ENCODE measurements at places on chromosomes 7 and 10.

DNA sequence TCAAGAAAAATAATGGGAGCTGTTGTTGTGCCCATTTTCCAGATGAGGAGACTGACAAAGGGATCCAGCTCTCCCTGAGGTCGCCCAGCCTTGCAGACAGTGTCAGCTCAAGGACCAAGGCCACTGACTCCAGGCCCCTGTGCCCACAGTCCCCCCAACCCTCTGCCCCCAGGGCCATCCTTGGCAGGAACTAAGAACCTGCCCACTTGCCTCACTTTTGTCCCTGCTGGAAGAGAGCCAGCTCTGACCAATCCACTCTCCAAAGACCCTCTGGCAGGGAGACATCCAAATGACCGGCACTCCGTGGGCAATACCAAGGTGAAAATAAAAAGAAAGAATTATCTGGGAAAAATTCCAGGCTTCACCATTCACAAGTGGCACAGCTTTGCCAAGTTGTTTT, 101.3 kb downstream of the TCERG1L start:
- no peak for DNase-seq

DNA sequence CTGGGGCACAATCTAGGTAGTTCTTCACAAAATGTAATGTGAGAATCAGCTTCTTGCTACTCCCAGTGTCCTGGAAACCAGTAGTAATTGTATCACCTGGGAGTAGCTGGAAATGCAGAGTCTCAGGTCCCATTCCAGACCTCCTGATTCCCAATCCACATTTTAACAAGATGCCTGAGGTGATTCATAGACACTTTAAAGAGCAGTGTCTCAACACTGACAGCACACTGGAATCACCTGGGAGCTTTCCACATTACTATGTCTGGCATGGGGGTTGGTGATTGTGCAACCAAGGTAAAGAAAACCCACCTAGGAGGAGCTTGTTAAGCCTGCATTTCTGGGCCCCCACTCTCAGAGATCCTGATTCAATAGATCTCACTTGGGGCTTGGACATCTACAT, 11.1 kb downstream of the DPY19L1 start:
- no peak for DNase-seq

GRCh38 chr10:75592791-75593643, 161.6 kb downstream of the LRMDA start:
- DNase-seq, result no peak

DNA sequence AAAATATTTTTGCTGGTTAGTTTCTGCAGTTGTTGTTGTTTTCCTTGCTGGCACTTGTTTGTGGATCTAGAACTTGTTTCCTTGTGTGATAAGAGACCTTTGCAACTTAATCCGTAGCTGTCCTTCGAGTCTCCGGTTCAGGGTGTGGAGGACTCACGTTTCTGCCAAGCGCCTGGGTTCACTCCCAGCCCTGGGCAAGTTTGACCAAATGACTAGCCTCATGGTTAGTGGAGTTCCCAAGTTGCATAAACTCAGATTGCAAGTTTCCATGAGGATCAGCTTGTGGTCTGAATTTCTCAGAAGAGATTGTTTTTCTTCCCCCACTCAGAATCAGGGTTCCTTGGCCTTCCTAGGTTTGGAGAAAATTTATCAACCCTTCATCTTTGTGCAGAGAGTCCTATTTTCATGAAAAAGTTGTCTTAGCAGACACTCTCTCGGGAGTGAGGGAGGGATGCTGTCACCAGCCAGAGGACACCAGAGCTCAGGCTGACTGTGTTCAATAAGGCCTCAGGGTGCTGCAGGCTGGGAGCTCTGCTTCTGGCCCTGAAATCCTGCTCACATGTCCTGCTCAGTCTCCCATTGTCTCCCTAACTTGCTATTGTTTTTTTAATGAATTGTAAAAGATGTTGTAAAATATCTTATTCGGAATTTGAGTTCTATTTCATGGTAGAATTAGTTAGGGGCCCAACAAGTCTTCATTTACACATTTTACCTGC, 377.7 kb upstream of the KLF6 start:
- DNase-seq, result no peak

DNA sequence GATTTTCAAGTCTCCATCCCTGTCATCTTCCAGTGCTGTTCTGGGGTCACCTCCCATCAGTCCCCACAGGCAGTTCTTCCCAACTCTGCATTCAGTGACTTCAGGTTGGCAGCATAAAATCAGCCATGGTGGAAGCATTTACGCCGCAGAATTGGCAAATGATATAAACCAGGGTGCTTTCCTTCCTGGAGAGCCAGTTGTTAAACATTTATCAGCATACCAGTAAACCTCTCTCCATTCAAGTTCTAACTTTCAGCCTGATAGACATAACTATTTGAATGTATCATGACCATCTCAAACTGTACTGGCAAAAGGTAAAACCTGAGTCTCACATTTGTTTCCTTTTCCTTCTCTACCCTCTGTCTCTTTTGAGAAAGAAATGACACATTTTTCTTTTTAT, 69.7 kb upstream of the ITPRID1 start:
- DNase-seq, result no peak

DNA sequence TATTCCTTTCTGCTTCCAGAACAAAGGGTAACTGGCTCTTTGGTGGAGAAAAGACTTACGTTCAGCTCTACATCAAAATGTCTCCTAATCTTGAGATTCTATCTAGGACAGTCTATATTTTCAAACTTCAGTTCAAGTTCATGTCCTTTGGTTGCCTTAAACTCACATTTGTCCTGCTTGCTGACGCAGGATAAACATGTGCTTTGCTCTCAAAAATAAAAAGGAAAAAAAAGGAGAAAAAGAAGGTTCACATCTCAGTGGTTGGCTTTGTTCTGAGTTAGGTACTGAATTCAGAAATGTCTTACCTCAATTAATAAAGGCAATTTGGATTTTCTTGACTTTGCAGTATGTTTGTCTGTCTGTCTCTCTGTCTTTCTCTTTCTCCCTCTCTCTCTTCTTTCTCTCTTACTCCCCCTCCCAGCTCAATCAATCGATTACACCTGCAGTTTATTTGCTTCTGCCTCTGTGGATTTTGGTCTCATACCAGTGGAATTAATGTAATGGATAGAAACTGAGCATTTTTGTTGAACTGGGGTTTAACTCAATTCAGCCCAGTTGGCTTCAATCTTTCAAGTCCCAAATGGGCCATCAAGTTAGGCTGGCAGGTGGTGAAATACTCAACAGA, 72.2 kb upstream of the ADRB1 start:
- no peak for DNase-seq

- DNase-seq, result no peak
Observed at GRCh38 chr7:88344956-88345832, 38.5 kb upstream of the STEAP4 start.

- no peak for DNase-seq
Observed at GRCh38 chr10:129131457-129132132, 335.4 kb upstream of the MGMT start.

- DNase-seq, result no peak
Observed at GRCh38 chr10:113613977-113614690, 49.7 kb downstream of the NRAP start.

- peak; percentile 56 for DNase-seq
Observed at GRCh38 chr7:18345641-18346234, 149.8 kb upstream of the HDAC9 start.

DNA sequence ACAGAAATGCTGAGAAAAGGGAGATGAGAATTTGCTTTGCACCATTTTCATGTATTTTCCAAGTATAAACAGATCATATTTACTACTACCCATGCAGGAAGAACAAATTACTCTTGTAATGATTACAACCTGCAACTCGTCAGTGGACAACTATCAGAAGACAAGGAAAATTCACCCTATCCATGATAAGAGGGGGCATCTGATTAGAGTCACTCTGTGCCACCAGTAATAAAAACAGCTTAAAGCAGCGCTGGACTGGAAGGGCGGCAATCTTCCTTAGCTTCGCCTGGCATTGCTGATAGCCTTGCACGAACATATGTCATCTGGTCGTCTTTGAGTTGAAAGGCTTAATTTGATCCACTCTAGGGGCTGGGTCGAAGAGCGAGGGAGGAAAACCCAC, 162.7 kb downstream of the SFMBT2 start:
- no peak for DNase-seq

GRCh38 chr10:116676118-116676517, 55.4 kb downstream of the PNLIPRP2 start:
- DNase-seq, result no peak

DNA sequence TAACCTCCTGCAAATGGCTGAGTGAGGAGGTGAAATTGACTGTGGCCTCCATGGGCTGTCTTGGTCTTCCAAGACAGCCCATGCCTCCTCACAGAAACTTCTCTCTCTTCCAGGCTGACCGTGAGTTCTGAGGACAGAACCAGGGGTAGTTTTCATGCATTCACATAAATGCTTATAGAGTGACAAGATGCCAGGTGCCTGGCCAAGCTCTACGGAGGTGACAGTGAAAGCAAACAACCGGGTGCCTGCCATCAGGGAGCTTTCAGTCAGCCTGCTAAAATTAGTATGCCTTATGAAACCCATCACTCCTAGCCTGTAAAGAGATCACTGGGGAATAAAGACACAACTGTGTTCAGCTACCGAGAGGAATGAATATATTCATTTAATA, 919 bp upstream of the RHOBTB1 start:
- DNase-seq, result no peak

DNA sequence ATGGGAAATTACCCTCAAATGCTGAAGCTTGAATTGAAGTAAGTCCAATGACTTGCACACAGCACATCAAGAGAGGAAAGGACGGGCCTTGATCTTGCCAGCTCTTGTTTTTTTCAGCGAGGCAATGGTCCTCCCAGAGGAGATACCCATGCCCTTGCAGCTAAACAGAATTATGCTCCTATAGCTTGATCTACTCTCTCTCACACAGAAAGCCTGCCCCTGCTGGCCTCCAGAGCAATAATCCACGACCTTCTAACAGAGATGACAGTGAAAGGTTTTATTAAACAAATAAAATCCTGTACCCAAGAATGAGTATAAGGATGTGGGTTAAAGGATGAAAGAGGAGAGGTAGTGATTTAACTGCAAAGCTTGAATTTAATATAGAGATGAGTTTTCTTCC, 268.0 kb downstream of the ADRA2A start:
- no peak for DNase-seq

- no peak for DNase-seq
Observed at GRCh38 chr10:117993166-117993565, 53.6 kb downstream of the RAB11FIP2 start.

- DNase-seq, result no peak
Observed at GRCh38 chr7:136339464-136339863, 362.3 kb upstream of the MTPN start.

DNA sequence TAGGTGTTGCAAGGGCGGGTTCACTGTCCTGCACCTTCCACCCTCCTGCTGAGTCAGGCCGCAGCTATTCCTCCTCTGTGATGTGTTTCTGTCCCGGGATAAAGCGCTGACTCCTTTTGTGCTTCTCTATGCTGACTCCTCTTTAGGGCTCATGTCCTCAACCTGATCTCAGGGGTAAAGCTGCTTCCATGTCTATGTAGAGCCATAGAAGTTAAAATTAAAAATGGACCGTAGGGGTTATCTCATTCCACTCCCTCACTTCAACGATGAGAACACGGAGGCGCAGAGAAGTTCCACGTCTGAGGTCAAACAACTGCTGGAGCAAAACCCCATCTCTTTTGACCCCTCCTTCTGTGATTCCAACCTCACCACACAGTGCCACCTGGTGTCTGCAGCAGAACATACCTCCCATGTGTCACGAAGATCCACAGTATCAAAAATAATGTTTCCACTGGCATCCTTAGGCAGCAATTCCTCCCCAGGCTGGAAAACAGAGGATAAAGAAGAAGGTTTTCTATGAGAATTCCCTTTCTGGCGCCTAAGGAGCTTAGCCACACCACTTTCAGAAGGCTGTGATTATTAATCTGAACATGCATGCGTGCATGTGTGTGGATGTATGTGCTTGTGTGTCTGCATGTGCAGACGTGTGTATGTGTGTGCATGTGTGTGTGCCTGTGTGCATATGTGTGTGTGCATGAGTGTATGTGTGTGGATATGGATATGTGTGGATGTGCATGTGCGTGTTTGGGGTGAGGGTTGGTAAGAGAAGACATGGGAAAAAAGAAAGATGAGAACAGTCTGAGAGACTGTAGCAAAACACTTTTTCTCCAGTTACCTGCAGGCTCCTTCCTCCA, 81.2 kb upstream of the UCN3 start:
- peak; percentile 53 for DNase-seq

GRCh38 chr10:103752680-103753248, 102.6 kb downstream of the SH3PXD2A start:
- DNase-seq, result no peak

GRCh38 chr10:51137756-51138529, 63.7 kb downstream of the PRKG1 start:
- peak; percentile 90 for DNase-seq

GRCh38 chr7:120665068-120665467, 192.9 kb downstream of the TSPAN12 start:
- DNase-seq, result no peak

- DNase-seq, result peak; percentile 94
Observed at GRCh38 chr7:134619627-134620331, 26.9 kb upstream of the BPGM start.

DNA sequence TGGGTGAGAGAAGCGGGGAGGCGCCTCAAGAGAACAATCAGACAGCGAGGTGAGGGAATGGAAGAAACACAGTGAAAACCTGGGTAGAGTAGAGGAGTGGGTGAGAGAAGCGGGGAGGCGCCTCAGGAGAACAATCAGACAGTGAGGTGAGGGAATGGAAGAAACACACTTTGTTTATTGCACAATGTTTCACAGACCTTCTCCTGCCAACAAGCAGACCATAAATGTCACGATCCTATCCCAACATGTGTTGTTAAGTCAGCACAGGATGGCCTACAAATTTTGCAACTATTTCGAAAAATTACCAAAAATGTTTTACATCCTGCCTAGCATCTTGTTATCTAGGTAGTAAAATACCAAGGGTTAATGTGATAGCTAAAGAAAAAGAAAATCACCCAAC, 115.3 kb downstream of the JAZF1 start:
- no peak for DNase-seq

DNA sequence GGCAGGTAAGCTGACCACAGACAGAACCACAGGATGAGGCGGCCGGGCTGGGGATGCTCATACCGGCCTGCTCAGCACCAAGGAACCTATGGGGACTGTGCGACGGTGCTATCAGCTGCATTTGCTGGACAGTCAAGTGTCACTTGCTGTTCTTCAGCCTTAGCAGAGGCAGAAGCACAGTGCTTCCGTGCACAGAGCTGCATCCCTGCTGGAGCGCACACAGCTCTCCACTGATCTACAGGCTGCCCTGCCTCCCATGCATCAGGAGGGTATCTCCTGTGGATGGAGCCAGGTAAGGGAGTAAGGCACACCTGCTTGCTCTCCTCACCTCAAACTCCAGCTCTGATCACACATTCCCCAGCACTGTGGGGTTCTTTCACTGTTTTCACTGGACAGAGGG, 97.5 kb downstream of the TNS3 start:
- DNase-seq, result no peak

DNA sequence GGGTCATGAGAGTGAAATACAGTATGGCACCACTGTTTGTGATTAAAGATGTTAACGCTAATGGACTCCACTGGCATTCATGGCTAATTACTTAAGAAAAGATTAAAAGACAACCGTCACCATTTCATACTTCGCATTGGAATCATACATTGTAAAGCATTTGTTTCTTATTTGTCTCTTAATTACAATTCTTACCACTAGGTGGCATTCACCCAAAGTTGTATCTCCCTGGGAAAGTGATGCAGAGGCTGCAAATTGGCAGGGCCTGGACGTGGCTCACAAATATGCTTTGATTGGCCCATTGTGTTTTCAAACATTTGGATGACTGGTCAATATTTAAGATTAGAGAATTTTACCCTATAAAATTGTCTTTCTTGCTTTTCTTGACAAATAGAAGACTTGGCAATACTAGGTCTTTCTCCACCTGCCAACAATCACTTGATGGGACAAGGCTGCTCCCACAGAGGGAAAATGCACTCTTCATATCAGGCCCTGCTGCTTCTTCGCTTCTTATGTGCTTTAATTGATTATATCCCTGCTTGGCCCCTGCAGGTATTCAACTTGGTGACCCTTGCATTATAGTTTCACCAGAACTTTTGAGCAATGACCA, 72.1 kb upstream of the STARD3NL start:
- DNase-seq, result peak; percentile 43

Data from HCEC 1CT (cell line).